ENCODE measurements at places on chromosomes 5 and 9.
A peak's percentile ranks its signal among the peaks of the same experiment; 100 is the strongest.

DNA sequence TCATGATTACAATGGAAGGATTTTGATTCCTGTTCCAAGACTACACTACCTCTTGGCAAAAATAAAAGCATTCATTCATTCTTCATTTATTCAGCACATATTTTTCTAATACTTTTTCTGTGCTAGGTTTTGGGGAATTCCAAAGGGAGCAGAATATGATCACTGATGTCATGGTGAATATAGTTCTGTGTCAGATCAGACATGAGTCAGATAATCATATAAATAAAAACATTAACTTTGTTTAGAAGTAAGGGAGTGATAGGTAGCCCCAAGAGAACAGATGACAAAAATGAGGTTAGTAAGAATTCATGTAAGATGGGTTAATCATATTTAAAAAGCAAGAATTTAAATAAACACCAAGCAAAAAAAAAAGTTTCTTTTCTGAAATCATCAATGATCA lies 94.1 kb upstream of the RANBP6 start:
- peak; percentile 64 for DNase-seq

DNA sequence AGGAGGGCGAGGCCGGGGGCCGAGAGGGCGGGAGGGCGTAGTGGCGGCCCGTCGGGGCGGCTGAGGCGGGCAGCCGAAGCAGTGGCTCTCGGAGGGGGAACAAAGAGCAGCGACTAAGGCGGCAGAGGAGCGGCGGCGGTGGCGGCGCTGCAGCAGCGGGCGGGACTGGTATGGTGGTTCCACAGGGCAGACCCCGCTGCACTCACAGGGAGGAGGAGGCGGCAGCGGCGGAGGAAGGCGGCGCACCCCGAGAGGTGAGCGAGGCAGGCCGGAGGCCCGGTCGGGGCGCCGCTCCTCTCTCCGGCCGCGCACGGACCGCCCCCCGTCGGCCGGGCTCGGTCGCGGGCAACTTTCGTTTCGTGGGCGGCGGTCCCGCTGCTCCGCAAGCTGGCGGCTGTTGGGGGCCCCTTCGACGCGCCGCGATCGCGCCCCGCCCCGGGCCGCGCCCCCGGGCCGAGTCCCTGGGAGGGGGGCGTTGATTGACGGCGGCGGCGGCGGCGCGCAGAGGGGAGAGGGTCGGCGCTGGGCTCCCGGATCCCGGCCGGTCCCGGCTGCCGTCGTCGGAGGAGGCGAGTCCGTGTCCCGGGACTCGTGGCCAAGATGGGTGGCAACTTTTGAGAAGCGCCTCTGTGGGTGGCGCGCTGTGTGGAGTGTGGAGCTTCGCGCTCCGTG lies 467 bp downstream of the CNOT6 start:
- peak; percentile 40 for DNase-seq

DNA sequence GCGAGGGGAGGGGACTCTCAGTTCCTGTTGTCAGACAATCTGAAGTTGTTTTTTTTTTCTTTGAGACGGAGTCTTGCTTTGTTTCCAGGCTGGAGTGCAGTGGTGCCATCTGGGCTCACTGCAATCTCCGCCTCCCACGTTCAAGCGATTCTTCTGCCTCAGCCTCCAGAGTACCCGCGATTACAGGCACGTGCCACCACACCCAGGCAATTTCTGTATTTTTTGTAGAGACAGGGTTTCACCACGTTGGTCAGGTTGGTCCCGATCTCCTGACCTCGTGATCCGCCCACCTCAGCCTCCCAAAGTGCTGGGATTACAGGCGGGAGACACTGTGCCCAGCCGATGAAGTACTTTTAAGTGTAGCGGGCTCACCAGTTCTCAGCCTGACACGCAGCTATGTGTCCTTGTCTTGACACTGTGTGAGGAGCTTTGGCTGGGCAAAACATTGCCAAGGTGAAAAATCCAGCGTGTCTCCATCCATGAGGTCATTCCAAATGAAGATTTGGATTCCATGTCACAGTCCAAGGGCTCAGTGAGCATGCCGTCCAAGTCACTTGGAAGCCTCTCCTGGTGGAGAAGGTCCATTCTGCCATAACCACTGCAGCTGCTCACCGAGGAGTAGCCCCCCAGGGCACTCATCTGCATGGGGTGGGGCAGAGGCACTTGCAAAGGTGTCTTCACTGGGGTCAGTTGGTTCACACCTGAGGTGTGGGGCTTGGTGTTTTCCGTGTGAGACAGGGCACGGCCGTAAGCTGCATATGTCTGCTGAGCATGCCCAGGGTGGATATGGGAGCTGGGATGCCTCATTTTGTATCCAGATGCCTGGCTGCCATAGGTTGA lies 32.0 kb downstream of the OR2V1 start:
- DNase-seq, result peak; percentile 38

DNA sequence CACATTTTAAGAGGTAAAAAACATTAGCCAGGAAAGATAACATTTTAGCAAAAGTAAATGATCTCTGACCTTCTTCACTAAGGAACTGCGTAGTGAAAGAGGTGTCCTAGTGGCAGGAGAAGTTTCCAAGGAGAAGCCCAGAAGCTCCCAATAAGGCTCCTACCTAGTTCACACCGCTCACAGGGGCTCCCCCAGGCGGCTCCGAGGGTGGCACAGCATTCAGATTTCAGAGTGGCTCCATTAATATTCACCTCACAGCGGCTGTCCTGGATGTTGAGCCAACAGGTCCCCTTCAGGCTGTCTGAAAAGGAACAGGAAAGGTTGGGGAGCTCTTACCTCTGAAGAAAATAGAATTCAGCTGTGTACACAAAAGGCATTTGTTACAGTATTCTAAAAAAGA lies 187.3 kb downstream of the FBN2 start:
- DNase-seq, result no peak

DNA sequence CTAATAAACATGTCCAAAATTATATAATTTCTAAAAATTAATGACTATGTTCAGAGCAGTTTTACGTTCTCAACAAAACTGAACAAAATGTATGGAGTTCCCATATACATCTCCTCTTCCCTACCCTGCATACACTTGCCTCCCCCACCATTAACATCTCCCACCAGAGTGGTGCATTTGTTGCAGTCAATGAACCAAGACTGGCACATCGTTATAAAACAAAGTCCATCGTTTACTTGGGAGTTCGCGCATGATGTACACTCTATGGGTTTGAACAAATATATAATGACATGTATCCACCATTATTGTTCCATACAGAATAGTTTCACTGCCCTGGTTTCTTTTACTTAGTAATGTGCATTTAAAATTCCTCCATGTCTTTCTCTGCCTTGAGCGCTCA lies 130.1 kb downstream of the APBA1 start:
- DNase-seq, result no peak

DNA sequence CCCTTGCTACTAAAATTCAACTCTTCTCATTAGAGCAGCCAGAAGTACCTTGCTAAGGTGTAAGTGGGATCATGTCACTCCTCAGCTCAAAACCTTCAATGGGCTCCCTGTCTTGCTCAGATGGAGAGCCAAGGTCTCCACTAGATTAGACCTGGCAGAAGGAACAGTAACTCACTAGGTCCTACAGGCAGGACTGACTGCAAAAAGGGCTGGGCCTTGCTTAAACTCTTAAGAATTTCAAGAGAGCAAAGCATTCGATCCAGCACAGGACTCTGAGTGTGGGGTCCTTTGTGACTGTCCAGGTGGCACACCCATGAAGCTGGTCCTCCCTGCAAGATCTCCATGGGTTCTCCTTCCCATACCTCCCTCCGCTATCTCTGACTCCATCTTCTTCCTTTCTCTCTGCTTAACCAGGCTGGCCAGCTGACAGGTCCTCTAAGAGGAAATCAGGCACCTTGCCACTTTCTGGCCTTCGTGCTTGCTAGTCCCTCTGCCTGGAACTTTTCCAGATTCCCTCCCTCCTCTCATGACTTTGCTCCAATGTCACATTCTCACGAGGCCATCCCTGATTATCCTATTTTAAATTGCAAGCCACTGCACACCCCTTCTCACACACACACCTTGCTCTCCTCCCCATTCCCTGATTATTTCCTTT lies 70.2 kb downstream of the BASP1 start:
- DNase-seq, result no peak

DNA sequence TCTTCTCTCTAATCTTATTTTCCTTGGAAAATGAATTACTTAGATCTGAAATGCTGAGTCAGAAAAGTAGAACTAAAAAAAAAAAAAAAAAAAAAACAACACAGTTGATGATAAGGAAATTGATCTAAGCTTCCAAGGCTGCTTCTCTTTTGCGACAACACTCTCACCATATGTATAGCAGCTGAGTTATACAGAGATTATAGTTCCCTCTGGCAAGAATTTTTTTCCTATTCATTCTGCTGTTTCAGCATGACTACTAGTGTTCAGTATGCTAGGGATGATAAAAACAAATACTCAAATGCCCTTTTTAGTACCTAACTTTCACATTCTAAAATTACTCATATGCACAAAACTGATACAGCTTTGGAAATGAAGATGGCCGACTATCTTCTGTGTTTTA lies 267.3 kb downstream of the MLLT3 start:
- peak; percentile 69 for DNase-seq

DNA sequence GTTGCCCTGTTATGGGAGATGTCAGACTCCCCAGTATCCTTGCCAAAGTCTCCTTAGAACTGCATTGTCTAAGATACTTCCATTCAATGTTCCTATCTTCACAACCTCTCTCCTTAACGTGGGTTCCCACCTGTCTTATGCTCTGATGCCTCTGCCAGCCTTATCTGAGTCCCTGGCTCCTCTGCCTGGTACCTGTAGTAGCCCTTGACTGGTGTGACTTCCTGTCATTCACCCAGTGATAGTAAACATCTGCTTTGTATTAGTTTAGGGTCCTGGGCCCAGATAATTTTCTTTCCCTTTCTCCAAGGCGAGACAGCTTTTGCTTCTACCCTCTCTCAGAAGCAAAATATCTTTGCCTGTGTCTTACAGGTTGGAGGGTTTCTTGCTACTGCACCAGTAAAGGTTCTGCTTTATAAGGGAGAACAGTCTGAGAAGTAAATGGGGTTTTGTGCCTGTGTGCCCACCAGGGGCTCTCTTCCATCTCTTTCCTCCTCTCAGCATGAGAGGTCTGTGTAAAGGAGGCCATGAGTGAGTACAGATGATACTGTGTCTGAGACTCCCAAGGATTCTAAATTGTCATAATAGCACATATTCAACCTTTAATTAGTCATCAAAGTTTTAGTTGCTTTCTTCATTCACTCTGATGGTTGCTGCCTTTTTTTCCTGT lies 220.8 kb downstream of the PRR16 start:
- peak; percentile 44 for DNase-seq

DNA sequence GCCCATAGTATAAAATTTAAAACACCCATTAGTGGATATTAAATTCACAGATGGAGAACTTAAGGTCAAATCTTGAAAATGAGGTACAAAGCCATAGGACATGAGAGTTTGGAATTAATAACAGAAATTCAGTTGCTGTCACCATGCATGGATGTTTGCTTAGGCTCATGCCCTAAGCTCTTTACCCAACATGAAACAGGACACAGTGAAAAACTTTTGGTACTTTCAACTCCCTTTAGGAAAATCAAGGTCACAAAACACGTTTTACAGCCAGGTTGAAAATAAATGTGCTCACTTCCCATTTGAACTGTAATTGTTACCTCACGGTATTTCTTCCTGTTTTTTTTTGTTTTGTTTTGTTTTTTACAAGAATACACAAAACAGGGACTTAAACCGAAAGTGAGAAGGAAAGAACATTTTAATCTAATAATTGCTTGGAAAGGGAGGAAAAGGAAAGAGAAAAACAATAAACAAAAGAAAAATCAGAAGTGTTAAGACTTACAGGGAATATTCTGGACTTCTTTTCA lies 6.1 kb upstream of the TOPORS start:
- no peak for DNase-seq

GRCh38 chr5:180070756-180071530 lies 616 bp downstream of the RNF130 start:
- peak; percentile 46 for DNase-seq

GRCh38 chr5:15785531-15785981 lies 285.6 kb downstream of the FBXL7 start:
- no peak for DNase-seq

DNA sequence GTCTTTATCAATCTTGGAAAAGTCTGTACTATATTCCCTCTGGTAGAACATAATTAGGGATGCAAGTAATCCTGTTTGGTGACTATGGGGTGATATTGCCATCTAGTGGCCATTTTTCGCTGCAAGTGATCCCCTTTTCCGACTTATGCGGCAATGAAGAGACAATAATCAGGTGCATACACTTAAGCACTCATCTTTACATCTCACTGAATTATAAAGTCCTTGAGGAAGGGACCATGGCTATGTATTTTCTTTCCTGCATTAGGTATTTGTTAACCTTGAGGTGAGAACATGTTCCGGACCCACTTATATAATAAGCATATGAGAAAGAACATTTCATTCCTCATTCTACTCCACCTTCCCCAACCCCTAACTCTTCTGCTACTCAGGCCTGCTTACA lies 19.6 kb upstream of the LIX1 start:
- DNase-seq, result peak; percentile 78

DNA sequence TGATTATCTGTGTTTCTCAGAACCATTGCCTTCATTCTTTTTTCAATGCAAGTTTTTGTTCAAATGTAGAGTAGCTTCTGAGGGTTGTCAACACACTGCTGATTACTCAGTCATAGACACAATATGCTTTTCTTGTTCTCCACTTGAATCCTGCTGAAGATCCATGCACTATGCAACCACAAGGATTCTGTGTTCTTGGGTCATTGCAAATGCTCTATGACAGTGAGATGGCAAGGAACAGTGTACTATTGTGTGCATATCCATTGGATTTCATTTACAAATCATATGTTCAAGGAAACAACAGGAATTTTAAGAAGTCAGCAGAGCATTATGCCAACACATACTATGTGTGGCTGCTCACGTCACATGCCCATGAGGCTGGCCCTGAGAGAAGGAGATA lies 1590.2 kb downstream of the EFNA5 start:
- DNase-seq, result no peak

DNA sequence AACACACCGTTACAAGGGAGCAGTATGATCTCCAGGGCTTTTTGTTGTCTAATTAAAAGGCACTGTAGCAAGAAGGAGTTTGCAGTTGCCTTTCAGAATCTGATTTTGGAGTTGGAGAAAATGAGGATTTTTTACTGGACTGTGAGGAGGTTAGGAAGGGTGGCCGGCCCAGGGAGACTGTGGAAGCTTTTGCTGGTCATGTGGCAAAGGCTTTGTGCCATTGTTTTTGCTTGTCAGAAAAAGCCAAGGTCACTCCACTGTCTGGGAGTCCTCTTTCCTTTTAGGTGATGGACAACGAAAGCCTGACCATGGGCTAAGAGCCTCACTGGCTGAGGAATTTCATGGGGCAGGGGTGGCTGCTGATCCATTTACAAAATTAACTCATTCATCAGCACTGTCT lies 10.3 kb upstream of the WHRN start:
- no peak for DNase-seq

DNA sequence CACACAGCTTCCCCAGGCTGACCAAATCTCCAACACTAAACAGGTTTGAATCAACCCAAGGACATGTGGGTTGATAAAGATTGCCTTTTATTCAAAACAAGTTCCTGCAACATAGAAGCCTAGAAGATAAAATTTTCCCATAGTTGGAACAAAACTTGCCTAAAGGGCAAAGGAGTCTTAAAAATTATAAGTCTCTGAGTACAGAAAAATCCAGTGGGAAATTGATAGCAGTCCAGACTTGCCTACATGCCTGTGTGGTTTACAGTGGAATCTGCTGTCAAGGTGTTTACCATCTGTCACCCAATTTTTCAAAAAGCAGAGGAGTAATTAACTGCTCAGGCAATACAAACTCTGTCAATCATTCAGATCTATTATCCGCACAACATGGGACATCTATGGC lies 168.2 kb downstream of the PPP2R2B start:
- no peak for DNase-seq

GRCh38 chr5:117680426-117680825 lies 1105.8 kb upstream of the SEMA6A start:
- DNase-seq, result no peak

- DNase-seq, result peak; percentile 94
Measured at GRCh38 chr5:139458580-139459407, 3.7 kb downstream of the ECSCR start.
